ENCODE measurements at places on chromosomes 16 and 17. TPM values are rescaled to one million over a fixed set of nuclear protein-coding genes. Genes with fewer than 3 reads are reported as not detected.

DNA sequence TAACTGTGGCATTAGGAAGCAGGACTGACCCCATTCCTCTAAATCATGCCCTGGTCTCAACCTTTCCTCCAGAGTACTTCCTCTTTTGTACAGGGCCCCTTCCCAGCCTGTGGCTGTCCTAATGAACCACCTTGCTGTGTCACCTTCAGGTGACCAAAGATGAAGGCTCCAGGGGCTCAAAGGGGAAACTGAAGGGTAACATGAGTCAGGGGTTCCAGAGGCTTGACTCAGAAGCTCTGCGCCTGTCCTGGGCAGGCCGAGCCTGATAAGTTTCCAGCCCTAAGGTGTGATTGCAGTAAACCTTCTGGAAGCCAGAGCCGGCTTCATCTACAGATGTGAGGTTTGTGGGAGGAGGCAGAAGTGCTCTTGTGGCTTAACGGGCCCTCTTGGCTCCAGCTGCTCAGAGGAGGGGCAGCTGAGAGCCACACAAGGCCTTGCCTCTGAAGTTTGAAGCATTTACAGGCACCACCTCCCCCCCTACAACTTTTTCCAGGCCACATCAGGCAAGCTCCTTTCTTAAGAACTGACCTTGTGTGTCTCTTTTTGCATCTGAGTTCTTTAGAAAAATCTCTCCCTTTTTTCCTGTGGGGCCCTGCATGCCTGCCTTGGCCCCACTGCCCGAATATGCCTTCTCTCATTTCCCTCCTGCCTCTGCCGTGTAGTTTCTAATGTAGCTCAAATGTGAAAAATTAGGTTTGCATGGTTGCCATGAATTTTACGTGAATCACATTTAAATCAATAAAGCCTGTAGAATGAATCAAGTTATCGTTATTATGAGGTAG lies 149.9 kb downstream of the CLEC16A start:
- no peak for DNase-seq

Gene HSPB9
- polyA plus RNA-seq: 0.30 TPM

GRCh38 chr16:24890746-24891145 lies 45.0 kb downstream of the SLC5A11 start:
- no peak for DNase-seq

- no peak for DNase-seq
Measured at GRCh38 chr17:73750975-73751374, 106.7 kb upstream of the SDK2 start.

Gene NPW
- 8.2 TPM for polyA plus RNA-seq

Gene ALOXE3
- not detected for polyA plus RNA-seq

DNA sequence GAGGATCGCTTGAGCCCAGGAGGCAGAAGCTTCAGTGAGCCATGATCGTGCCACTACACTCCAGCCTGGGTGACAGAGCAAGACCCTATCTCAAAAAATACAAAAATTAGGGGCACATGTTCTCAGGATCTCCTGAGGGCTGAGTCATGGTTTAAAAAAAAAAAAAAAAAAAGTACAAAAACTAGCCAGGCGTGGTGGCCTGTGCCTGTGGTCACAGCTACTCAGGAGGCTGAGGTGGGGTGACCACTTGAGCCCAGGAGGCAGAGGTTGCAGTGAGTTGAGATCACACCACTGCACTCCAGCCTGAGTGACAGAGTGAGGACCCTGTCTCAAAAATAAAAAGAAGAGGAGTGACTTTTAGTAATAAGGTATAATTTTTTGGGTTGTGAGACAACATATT lies 16.9 kb downstream of the BLMH start:
- DNase-seq: no peak

Measured in renal cortex interstitium (tissue), 15 donors.